Activated T-cell treated with anti-CD3 and anti-CD28 coated beads, Interleukin-2, amount 50 U/mL, for 1 hour (primary cell): ENCODE measurements at places on chromosomes 5 and 9.

GRCh38 chr5:158382473-158382872 lies 523.5 kb upstream of the CLINT1 start:
- DNase-seq = no peak

DNA sequence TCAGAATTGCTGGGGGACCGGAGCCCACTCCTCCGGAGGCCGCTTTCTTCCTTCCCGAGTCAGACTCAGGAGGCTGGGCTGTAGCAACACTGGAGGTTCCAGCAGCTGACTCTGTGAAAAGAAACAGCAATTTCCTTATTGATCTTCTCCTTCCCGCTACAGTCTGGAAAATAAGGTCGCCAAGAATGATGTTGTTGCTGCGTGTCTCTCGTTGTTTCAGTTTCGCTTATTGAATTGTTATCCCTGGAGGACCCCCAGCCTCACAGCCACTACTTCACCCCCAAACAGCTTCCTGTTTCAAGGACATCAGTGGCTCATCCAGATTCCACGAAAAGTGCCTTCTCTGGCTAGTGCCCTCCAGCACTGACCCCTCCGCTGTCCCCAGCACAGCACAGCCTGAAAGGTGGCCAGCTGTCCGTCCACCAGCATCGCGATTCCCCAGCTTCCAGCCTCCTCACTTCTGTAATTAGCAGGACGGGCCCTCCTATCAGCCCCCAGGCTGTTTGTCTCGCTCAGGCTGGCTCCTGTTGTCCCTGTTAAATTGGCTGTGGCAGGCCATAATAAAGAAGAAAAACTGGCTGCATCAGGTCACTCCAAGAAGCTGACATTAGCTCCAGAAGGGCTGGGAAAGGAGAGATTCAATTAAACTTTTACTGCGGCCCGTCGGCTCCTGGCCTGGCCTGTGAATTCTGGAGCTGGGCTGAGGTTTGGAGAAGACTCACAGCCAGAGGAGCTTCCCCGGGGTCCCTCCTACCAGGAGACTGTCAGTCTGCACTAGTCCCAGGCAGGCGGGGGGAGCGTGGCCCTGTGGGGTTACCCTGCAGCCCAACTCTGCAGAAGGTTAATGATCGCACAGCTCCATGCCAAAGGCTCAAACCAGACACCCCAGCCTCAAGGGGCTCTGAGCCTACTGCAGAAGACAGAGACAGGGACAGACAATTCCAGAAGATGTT lies 40.5 kb downstream of the OLFM1 start:
- DNase-seq = no peak

GRCh38 chr5:81826128-81826527 lies 75.2 kb upstream of the SSBP2 start:
- no peak for DNase-seq

DNA sequence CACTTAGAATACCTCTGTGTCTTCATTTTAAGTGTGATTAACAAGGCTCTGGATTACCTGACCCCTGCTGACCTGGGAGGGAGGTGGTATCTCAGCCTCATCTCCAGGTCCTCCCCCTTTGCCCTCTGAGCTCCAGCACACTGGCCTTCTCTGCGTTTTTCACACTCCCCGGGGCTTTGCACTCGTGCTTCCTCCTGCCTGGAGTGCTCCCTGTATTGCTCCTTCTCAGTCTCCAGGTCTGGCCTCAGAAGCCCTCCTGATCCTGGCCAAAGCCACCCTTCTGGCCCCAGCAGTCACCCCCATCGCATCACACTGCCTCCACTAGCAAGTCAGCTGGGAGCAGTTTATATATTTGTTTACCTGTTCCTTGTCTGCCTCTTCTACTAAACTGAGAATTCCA lies 13.6 kb upstream of the NEUROG1 start:
- no peak for DNase-seq

GRCh38 chr5:145697251-145697990 lies 137.7 kb downstream of the PRELID2 start:
- no peak for DNase-seq

DNA sequence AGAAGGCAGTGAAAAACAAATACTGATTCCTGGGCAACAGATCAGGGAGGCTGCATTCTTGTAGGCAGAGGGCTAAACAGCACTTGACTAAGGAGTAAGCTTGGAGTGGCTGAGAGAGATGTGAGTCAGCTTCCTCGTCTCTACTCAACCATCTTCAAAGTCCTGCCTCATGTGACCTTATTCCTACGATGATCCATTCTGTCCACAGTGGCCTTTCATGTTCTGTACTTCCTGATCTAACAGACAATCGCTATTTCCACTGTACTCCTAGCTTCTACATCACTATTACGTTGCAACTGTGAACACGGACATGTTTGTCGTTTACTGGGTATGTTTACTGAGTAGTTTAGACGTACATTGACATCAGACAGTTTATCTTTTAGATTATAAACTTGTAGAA lies 365.4 kb downstream of the ARL15 start:
- no peak for DNase-seq

DNA sequence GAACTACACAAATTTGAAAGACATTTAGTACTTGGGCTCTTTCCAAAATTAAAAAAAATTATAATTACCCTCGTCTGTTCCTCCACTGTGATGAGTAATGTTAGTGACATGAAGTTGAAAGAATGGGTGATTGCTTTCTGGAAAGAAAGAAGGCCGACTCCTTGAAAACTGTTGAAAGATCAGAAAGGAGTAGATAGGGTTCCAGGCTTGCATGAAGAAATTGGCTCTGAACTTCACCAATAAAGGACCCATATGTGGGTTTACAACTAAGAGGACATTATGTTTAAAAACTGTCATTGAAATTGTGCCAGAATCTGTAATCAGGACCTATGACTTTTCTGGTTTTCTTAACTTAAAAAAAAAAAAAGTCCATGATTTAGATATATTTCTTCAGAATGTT lies 20.7 kb upstream of the MOCS2 start:
- DNase-seq = no peak
